ENCODE measurements at places on chromosomes 7 and 10.

- DNase-seq, result no peak
Observed at GRCh38 chr10:14787938-14788337, 13.2 kb upstream of the FAM107B start.

GRCh38 chr7:22481726-22482125, 18.3 kb downstream of the STEAP1B start:
- no peak for DNase-seq

GRCh38 chr10:123556736-123557135, 109.4 kb upstream of the GPR26 start:
- DNase-seq, result no peak

- DNase-seq, result no peak
Observed at GRCh38 chr10:98149858-98150257, 15.4 kb downstream of the R3HCC1L start.

GRCh38 chr7:50268223-50268622, 36.3 kb upstream of the IKZF1 start:
- no peak for DNase-seq

- DNase-seq, result no peak
Observed at GRCh38 chr10:78337016-78337415, 303.4 kb downstream of the RPS24 start.

- DNase-seq, result no peak
Observed at GRCh38 chr7:57425969-57426628, 23.9 kb upstream of the ZNF716 start.

DNA sequence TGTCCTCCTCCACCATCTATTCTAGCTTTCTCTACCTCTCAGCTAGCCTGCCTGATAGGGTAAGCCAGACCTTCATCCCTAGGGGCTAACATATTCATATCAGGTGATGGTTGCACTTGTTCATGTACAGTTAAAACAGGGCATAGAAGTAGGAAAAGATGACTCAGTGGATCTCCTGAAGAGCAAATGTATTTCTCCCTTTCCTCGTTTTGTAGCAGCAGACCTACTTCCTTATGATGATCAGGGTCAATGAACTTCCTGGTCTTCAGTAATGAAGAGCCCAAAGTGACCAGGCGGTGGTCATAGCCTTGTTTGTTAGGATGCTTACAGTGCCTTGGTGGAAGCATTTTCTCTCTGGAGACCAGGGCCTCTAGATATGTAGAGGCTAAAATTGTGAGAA, 6.3 kb downstream of the LIPJ start:
- DNase-seq, result no peak

DNA sequence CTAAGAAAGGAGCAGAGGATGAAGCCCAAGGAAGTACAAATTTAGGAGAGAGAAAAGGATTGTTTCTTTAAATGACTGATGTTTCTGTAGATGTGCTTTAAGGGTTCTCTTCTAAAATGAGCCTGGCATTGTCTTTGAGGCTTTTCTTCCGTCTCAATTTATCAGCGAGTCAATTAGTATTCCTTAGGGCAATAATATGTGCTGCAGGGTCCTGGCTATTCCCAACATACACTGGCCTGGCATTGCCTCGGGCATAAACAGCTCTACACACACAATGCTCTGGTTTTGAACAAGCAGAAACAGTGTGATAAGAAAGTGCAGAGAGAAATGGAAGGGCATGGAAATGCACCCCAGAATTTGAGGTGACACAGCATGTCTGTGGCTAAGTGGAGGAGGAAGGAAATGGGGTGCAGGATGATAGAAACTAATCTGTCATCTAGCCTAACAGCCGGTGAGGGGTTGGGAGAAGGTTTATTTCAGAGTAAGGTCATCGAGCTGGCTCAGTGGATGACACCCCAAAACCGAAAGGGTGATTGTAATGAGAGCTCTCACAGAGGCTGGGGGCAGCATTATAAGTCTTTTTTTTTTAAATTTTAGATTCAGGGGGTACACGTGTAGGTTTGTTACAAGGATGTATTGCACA, 67.5 kb upstream of the ARHGAP21 start:
- no peak for DNase-seq

Measured in SW480 (cell line).